ENCODE measurements at places on chromosomes 11 and 22.

- no peak for DNase-seq
These were observed 19.9 kb upstream of the TMEM184B start for GRCh38 chr22:38292694-38293093.

GRCh38 chr11:74849525-74850391, 99.1 kb downstream of the XRRA1 start:
- DNase-seq, result no peak

- DNase-seq, result no peak
These were observed 732.7 kb downstream of the TBC1D22A start for GRCh38 chr22:47495110-47495509.

DNA sequence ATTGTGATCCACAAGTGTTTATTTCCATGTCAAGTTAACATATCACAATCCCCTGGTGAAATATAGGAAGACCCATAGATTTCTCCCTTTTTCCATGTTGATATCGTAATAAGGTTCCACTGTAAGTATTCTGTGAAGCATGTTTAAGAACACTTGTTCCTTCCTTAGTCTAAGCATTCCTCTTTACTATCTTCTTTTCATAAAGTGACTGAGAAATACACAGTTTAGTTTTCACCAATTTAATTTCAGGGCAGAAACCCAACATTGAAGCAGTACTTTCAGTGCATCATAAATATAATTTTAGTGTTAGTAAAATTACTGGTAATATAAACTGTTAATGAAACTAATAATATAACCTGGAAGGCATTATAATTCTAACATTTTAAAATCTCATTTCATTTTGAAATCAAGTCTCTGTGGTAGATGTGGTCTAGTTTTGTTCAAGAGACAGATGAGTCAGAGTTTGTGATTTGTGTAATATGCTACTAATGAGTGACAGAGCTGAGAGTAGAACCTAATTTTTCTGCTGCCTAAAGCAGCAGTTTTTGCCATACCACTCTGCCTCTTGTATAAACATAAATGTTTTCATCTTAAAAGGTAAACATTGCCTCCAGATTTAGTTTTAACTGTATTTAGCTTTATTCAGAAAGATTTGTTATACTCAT, 79.4 kb downstream of the ATM start:
- DNase-seq, result no peak

- DNase-seq, result no peak
These were observed 111.2 kb upstream of the ALX4 start for GRCh38 chr11:44421090-44421675.

- no peak for DNase-seq
These were observed 164.4 kb upstream of the BDNF start for GRCh38 chr11:27864611-27865010.
